ENCODE measurements at places on chromosomes 16 and 17.

- DNase-seq: no peak
Measured at GRCh38 chr16:58741976-58742375, 7.9 kb upstream of the GOT2 start.

DNA sequence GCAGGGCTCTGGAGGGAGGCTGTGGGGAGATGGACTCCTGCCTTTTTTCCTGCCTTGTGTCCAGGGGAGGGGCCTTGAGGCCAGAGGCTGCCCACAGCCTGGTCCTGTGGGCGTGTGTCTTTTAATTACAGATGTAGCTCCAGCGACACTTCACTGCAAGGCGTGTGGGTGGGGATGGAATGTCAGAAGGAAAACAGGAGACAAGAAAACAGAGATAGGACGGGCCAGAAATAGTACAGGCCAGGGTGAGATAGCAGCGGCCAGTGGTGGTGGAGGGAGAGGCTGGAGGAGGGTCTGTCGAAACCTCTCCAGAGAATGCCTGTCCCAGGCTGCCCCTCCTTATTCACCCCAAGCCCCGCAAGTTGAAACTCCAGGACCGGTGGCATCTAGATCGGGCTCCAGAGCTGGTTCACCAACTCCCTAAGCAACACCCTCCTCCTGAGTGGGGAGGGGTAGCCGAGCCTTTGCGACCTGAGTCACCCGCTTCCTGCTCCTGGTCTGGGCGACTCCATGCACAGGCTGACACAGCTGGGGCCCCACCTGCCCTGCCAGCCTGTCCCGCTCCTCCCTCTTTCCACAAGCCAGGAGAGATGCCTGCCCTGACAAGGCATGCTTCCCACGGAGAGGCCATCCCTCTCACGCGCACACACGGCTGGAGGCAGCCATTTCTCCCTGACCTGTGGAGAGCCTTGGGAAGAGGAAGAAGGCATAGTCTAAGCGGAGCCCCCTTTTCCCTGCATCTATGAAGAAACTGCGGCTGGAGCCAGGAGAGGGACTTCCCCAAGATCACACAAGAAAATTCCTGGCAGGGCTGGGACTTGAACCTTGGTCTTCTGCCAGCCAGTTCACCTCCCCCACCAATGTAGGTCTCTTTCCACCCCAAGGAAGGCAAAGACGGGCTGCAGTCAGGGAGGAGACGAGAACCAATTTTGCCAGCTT, 6.6 kb upstream of the JUP start:
- no peak for DNase-seq

- no peak for DNase-seq
Measured at GRCh38 chr17:41060052-41060604, at the start of gene KRTAP2-3. KRTAP2-3 (minus strand) TSS chr17:41060114; CDS start chr17:41060050, 64 bp downstream.

DNA sequence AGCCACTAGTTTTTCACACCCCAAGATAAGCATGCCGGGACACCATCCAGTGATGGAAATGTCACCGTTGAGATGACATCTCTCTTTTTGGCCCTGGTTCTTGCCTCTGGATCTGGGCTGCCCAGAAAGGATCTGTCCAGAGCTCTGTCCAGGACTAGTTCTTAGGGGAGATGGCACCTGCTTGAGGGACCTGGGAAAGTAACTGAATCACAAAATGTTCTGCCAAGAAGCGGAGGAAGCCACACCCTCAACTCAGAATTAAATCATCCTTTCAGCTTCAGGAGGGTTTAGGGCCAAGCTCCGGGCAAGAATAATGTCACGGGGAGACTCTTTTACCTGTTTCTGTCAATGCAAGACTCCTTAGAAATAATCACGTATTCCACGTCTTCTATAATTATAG, 248.6 kb downstream of the MAF start:
- DNase-seq: no peak

GRCh38 chr16:17159617-17160016, 311.1 kb downstream of the XYLT1 start:
- no peak for DNase-seq

GRCh38 chr16:17658881-17659280, 188.1 kb upstream of the XYLT1 start:
- no peak for DNase-seq

DNA sequence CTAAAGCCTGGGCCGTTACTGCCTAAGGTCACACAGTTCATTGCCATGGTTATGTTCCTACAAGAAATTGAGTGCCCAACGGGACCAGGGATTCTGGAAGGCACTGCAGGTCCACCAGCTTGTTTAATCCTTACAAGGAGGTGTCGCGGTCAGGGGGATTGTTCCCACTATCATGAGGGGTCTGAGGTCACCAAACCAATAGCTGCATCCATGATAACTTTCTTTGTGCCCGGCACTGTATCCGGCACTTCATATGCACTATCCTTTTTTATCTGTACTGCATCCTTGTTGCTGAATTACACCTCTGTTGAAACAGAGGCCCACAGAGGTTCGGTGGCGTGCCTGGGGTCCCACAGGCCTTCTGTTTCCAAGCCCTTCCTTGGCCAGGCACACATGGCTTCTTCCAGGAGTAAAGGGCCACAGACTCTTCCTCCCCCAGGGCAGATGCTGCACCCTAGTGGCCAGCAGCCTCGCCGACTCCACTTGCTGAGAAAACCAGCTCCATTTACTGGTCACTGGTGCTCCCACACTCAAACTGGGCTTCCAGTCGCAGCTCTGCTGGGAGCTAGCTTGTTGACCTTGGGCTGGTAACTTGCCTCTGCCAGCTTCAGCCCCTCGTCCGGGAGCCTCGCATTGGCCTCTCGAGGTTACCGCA, 82.0 kb upstream of the PLCG2 start:
- peak; percentile 35 for DNase-seq

GRCh38 chr16:59612094-59612493, 878.0 kb upstream of the GOT2 start:
- DNase-seq: no peak

DNA sequence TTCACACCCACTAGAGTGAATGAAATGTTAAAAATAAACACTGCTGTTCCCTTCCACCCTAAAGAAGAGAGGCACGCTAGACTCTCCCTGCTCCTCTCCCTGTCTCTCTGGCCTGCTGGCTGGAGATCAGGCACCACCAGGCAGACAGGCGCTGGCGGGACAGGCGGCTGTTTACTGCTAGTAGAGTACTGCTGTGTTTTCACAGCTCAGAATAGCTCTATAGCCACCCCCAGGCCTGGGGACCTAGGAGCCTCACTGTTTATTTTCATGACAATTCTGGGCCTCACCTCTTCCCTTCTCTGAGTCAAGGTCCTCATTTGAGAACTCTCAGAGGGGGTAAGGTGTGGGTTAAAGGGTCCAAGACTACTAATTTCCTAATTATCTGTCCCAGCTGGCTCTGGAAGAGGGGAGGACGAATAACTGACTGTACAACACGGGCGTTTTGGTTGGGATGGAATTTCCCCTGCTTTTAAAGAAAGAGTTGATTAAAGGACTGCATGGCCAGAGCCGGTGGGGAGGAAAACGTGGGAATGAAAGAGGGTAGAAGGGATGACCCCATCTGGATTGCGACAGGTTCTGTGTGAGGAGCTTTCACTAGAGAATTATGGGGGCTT, 9.0 kb upstream of the G6PC1 start:
- no peak for DNase-seq

All from stimulated activated CD4-positive, alpha-beta T cell treated with anti-CD3 and anti-CD28 coated beads, TNF-alpha, amount 100 ng/mL, for 48 hours (primary cell).